ENCODE measurements at places on chromosomes 12 and 14.

GRCh38 chr14:103090481-103091020 lies 4.0 kb upstream of the EXOC3L4 start:
- no peak for DNase-seq

GRCh38 chr12:34400986-34401658 lies 378.8 kb downstream of the ALG10 start:
- DNase-seq, result no peak

DNA sequence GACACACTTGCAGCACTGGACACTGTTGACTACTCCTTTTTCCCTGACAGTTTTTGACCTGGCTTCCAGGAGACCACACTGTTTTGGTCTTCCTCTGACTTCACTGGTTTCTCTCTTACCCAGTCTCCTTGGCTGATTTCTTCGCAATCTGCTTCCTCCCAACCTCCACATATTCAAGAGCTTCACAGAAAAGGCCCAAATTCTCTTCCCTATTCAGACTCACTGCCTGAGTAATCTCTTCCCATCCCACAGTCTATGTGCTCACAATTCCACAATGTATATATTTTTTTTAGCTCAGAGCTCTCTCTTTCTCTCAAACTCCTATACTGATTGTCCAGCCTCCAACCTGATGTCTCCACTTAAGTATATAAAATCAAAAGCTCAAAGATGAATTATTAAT lies 115.4 kb downstream of the SINHCAF start:
- no peak for DNase-seq

DNA sequence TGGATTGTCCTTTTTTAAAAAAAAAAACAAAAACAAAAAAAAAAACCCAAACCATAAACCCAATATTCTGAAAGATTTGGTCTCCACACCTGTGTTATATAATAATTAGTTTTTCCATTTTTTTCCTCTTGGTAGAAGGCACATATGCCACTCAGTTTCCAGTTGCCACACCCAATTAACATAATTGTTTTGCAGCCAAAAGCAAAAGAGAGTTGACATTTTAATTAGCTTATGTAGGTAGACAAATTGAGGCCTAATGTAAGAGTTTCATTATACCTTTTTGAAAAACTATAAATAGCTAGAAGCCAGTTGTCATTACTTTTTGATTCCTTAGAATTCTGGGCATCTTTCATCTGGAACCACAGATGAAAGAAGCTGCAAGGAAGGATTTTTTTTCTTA lies 21.0 kb downstream of the PTPN11 start:
- peak; percentile 52 for DNase-seq

- DNase-seq, result no peak
Measured at GRCh38 chr14:51527073-51527472, 124.6 kb upstream of the FRMD6 start.

GRCh38 chr12:119938049-119938667 lies 50.9 kb upstream of the BICDL1 start:
- peak; percentile 69 for DNase-seq

- DNase-seq, result no peak
Measured at GRCh38 chr14:64653900-64654245, 50.4 kb upstream of the PLEKHG3 start.

- DNase-seq, result peak; percentile 29
Measured at GRCh38 chr12:8912914-8913313, 1.4 kb upstream of the PHC1 start.

DNA sequence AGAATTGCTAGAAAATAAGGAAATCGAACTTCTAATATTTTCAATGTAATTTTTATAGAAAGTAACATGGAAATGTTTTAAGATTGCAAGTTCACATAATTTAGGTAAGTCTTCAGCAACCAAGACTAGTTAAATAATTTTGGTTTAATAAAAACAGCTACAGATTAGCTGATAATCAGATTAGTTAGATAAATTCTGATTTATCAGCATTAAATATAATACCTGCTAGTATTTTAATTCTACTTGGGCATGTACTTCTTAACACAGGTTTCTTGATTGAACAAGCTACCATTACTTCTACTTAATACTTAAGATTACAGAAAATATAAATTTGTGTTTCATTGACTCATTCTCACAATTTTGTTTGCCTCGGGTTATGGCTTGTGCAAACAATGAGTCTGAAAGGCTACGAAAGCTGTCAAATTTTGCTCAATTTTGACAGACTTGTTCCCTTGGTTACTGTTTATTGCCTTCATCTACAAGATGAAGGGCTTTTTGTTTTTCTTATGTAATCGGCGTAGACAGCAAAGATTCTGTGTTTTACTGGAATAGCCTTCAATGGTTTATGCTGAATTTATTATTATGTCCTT lies 116.1 kb upstream of the NUDT4 start:
- DNase-seq, result no peak

- DNase-seq, result no peak
Measured at GRCh38 chr12:8871068-8871467, 43.2 kb upstream of the PHC1 start.

DNA sequence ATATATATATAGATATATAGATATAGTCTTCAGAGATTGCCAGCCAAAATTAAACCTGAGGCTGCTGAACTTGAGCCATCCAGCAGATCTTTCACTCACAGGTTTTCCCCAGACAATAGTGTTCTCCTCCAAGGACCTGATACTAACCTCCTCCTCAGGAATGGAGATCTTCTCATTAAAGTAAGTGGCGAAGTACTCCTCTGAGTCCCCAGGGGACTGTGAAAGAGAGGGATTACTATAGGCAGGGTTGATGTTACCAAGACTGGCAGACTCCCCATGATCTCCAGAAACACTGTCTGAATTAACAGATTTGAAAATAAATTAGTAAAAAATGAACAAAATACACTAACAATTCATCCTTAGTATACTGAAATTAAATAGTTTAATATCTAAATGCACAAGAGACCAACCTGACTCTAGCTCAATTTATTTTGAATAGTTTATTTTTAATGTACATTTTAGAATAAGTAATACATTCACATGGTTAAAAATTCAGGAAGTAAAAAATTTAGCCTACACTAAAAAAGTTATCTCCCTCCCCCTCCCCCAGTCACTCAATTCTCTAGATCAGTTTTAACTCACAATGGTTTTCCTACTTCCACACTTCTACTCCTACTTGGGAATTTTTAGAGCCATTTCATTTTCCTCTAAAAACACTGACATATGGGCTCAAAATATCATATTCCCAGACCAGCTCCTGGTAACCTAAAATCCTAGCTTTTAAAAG lies 17.7 kb downstream of the SLC11A2 start:
- DNase-seq, result no peak
